ENCODE measurements at places on chromosomes 1 and 21. TPM values are rescaled to one million over a fixed set of nuclear protein-coding genes. Genes with fewer than 3 reads are reported as not detected.

DNA sequence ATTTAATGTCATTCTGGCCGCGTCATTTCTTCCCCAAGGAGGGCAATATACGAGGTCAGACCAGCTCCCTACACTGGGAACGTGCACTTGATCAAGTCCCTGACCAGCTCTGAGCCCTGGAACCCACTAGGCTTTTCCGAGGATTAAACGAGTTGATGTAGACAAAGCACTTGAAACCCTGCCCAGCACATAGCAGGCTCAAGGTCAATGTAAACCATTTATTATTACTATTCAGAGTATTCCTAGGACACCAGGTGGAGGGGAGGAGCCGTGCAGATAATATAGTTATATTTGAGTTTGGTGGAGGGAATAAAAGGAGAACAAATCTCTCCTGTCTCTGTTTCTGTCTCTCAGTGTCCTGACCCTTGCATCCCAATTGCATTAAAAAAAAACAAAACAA lies 174.1 kb upstream of the IGSF21 start:
- DNase-seq, result no peak

ABCA4 gene
- total RNA-seq, result not detected

- no peak for DNase-seq
Observed at GRCh38 chr1:162561616-162562469, at the start of gene UAP1. Gene UAP1 (plus strand): TSS chr1:162561722. CDS start chr1:162566069, 4,347 bp downstream.

- no peak for DNase-seq
Observed at GRCh38 chr1:47699492-47700235, 261.8 kb downstream of the FOXD2 start.

- DNase-seq, result no peak
Observed at GRCh38 chr1:205927247-205927646, 16.0 kb downstream of the SLC26A9 start.

- no peak for DNase-seq
Observed at GRCh38 chr21:46668381-46668780, 32.9 kb downstream of the PRMT2 start.

DNA sequence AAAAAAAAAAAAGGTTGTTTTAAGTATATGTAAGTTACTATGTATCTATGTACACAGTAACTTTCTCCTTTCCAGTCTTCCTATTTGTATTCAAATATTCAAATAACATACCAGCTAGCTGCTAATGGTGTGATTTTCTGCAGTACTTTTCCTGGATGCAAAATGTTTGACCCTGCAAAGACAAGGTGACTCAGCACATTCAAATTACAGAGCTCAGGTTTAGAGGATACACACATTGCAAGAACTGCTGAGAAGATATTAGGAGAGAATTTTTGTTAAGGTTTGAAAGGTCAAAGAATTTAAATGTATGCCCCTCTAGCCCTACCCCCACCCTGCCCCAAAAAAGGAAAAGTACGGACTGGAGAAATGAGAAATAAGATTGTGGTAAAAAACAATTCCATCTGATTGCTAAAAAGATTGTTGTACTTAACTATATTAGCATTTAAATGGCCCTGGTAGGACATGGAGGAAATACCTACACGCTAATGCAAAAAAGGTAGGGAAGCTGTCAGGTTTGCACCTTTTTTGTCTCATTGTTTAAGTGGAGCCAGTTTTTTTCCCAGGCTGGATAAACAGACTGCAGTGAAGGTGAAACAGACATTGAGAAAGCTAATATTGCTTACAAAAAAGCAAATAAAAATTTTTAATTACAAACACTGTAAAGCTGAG lies 45.6 kb downstream of the ZNF281 start:
- no peak for DNase-seq

DNA sequence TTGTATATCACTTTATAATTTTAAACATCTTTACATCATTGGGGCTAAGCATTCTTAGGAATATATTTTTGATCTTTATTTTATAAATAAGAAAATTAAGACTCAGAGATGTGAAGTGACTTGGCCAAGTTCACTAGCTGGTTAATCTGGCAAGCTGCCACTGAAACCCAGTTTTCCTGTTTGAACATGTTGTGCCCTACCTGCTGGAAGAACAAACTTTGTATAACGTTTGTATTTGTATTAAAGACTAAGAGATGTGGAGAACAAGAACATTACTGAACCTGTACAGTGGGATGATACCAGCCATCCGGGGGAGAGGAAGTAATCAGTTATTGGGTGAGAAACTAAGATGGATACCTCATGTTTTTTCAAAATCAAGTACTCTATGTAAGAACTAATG lies 77.2 kb upstream of the SIPA1L2 start:
- no peak for DNase-seq

DNA sequence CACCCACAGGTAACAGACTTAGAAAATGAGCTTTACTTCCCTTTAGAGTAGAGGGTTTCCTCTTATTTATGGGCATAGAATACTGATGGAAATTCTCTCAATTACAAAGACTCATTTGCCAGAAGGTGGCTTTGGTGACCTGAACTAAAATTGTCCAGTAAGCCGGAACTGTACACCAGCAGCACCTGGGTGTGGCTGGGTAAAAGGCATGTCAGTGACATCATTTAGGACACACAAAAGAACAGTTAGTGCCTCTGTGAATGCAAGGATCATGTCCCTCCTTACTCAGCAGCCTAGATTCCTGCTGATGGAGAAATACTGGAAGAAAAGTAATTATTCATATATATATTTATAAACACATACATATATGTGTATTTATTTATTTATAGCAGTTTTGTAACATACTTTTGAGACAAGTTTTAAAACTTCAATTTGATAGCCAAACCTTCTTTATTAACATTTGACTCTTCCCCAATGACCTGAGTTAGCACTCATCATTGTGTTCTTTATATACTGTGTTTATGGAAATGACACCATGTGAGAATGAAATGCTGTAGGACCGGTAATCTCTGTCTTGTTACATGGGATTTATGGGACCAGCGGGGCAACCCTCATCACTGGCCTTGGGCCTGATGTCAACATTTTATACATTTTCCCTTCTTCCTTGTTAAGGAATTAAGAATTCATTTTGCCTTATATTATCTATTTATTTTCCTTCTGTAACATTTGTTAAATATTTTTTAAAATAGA lies 274.4 kb downstream of the BRINP2 start:
- DNase-seq, result no peak

All from CD4-positive, alpha-beta memory T cell (primary cell).